ENCODE measurements at places on chromosomes 4 and X.

GRCh38 chrX:22999696-23000223 is at the start of gene DDX53:
DDX53 (plus strand) TSS chrX:22999960; CDS start chrX:23000058, 98 bp downstream.
- no peak for DNase-seq

GRCh38 chrX:79153348-79153747 is 8.9 kb downstream of the GPR174 start:
- DNase-seq = no peak

- DNase-seq = no peak
Observed at GRCh38 chrX:101025126-101025525, 26.8 kb downstream of the TRMT2B start.

GRCh38 chrX:84064164-84064563 is 123.8 kb downstream of the RPS6KA6 start:
- no peak for DNase-seq

DNA sequence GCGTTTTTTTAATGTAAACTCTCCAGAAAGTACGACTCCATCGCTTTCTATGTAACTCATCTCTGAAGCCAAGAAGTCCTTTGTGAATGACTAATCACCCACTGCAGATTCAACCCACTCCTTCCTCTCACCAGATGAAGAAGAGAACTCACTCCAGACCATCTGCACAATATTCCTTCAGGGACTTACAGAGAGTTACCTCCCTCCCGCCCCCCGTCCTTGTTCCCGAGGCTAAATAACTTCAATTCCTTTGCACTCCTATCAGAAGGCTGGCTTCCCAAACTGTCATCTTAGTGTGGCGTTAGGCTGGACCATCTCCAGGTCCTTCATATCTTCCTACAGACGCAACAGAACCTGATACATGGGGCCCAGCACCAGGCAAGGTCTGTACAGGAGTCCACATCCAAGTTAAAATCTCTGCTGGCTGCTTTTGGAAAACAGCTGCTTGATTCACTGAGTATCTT is 82.4 kb downstream of the AFAP1 start:
- DNase-seq = no peak

DNA sequence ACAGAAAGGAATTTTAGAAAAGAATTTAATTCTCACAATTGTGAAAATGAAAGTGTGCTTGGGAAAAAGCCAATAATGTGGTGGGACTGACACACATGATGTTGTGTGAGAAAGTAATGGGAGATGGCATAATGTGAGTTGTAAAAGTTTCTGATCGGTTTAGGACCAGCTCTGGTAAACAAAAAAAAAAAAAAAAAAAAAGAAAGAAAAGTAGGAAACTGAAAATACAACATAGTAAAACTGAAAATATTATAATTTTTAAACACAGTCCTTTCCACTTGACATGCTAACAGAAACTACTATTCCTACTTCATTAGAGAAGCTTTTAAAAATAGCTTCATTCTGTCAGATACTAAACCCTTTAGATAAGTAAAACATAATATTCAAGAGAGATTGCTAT is 28.2 kb downstream of the RAP1GDS1 start:
- no peak for DNase-seq

GRCh38 chr4:177250056-177250696 is 59.5 kb upstream of the NEIL3 start:
- DNase-seq = no peak

GRCh38 chrX:84240848-84241565 is 53.0 kb upstream of the RPS6KA6 start:
- DNase-seq = no peak

GRCh38 chrX:39470588-39471407 is 627.0 kb downstream of the BCOR start:
- no peak for DNase-seq

DNA sequence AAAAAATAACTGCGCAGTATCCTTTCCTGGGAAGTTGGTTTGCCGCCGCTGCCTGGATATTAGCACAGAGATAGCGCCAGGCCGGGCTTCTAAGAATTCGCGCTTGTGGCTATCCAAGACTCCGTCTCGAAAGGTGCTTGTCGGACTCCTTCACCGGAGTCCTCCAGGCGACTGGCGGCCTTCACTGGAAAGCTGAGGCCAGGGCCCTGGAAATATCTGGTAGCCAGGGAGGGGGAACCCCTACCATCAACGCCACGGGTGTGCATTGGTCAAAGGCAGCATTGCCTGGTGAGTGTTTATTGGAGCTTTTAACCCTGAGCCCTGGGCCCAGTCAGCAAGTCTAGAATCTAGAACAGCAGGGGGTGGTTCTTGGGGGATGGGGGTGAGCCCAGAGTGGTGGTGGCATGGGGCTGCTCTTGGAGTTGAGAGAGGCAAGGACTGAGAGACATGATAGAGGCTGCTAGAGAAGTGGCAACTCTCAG is 577 bp upstream of the PIM2 start:
- no peak for DNase-seq

DNA sequence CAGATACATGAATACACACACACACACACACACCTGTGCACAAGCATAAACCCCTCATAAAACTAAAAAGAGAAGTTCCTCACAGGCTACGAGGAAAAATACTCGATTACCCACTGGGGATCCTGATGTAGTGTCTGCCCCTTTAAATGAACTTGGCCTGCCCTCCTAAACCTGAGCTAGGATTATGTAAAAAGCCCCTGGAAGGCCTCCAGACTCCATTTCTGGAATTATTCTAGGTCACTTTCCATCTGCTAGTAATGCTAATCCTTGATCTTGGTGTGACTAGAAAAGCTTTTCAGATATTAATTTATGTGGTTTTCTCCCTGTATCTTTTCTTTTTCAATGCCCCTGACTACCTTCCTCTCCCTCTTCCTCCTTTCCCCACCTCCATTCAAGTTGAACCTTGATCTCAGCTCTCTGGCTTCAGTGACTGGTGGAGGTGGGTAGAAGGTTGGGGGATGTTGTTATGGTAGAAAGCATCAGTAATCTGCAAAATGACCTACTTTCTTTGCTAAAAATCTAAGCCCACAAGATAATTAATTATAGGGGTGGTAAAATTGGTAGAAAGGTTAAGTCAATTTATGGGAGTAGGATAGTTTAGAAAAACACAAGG is 25.5 kb upstream of the ZNF330 start:
- no peak for DNase-seq

DNA sequence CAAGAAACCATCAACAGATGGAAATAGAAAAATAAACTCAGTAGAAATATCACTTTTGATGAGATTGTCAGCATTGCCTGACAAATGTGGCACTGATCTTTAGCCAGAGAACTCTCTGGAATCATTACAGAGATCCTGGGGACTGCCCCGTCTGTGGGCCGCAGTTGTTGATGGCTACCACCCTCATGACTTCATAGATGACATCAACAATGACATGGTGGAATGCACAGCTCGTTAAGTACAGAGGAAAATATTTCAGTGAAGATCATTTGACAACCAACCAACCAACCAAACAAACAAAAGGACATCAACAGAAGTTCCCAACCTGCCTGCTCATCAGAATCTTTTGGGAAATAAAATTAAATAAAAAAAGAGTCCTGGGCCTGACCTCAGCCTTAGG is 132.6 kb downstream of the UCHL1 start:
- no peak for DNase-seq

GRCh38 chr4:56414135-56414670 is 21.2 kb downstream of the PPAT start:
- DNase-seq = no peak

DNA sequence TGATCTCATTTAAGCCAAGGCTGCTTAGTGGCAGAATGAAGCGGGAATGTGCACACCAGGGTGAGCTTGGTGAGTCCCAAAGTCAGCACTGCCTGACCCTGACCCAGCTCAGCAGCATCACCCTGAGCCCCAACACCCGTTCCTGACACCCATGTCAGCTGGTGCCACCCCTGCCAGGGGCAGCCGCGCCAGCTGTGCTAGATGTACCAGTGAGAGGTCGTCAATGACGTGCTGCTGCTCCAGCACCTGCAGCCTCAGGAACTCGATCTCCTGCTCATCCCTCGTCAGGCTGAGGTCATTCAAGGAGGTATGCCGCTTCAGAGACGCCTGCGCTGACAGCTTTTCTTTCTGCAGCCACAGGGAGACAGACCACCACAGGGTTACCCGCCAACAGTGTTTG is 61.7 kb upstream of the C4orf50 start:
- no peak for DNase-seq

- no peak for DNase-seq
Observed at GRCh38 chrX:136353526-136354093, 52.8 kb downstream of the ADGRG4 start.

DNA sequence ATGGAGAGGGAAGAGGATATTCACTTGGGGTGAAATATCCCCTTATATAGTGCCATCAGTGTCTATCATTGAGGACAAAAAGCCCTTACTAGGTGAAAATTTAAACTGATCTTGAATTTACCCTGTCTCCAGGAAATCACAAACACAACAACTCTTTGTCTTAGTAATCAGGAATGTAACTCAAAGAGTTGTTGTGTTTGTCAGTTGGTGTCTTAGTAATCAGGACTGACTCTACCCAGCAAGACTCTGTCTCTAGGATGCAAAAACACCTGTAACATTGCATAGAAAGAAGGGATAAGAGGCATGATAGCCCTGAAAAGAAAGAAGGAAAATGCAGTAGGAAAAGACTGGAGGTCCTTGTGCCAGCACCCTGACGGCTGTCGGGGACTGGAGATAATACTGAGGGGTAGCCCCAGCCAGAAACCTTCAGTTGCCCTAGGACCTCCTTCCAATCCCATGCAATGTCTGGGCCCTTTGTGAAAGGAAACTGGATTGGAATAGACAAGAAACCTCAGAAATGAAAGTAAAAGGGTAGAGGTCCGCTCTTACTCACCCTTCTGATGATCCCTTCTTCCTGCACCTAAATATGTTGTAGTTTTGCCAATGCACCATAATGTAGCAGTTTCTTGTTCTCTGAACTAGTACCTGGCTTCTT is 45.3 kb downstream of the HMGB2 start:
- DNase-seq = no peak

GRCh38 chr4:137599734-137600133 is 67.4 kb upstream of the PCDH18 start:
- DNase-seq = no peak

GRCh38 chr4:94531991-94532789 is 80.4 kb downstream of the PDLIM5 start:
- DNase-seq = no peak

DNA sequence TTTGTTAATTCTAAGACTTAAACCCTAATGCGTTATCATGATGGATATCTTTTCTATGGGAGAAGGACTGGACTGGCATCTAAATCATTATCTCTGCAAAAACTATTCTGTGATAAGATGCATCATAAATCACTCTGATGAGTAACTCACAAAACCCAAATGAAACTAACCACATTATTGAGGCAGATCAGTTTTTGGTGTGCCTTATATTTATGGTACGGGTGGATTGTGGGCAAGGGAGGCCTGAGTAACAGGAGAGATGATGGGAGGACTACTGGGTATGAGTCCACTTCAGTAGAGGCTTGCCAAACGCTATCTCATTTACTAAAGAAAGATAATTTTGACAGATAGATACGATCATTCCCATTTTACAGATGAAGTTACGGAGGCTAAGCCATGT is 66.4 kb upstream of the GUCY1A1 start:
- no peak for DNase-seq

DNA sequence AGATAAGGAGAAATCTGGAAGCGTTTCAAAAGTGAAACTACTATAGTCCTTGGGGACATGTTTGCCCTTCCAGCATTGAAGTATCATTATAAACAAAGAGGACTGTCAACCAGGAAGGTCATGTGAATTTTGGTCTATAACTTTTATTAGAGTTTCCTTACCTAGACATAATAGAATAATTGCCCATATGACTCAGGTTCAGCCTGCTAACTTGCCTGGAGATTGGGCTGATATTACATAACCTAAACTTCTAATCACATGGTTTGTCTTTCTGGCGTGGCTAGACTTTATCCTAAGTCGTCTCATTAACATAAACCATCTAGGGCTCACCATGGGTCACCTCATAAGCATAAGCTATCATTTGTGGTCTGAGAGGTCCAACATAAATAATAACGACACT is 775.9 kb downstream of the CENPC start:
- no peak for DNase-seq
